ENCODE measurements at places on chromosomes 3 and 15. TPM values are rescaled to one million over a fixed set of nuclear protein-coding genes. Genes with fewer than 3 reads are reported as not detected.

GRCh38 chr3:54515441-54516213 is 393.3 kb downstream of the CACNA2D3 start:
- no peak for DNase-seq

DNA sequence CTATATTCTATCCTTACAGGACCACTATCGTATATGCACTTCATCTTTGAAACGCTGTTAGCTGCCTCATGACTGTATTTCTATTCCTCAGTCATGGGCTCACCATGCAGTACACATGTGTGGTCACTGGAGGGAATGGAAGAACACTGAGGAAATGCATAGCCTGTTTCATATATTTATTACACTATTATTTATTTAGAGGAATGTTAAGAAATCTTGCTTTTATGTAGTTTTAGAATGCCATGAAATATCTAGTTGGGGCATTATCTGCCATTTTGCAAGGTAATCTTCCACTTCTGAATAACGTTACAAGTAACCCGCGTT is 155.7 kb downstream of the IGF1R start:
- no peak for DNase-seq

DNA sequence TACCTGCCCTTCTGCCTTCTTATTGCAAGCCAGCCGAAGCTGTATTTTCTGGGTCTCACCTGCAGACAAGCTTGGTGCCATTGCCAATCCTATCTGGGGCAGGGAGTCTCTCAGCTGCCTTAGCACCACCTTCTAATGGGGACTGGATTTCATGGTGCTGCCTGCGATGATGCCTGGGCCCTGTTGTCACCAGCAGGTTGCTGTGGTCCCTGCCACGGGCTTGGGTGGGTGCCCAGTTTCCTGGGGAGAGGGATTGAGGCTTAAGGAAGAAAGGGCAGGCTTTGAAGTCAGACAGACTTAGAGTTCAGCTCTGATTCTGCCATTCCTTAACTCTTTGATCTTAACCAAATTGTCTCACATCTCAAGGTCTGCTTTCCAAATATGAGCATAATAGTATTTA is 87.4 kb upstream of the CD96 start:
- DNase-seq: no peak

- no peak for DNase-seq
Measured at GRCh38 chr3:144488927-144489326, 517.3 kb downstream of the DIPK2A start.

Gene CBLB
- total RNA-seq: 36.6 TPM

Measured in A172 (cell line).